ENCODE measurements at places on chromosomes 16 and 17.

- no peak for DNase-seq
Measured at GRCh38 chr16:85520853-85521521, 92.1 kb upstream of the GSE1 start.

GRCh38 chr16:11602321-11602720 lies 15.6 kb upstream of the LITAF start:
- no peak for DNase-seq

- DNase-seq = no peak
Measured at GRCh38 chr17:12463102-12463501, 202.6 kb upstream of the MYOCD start.

DNA sequence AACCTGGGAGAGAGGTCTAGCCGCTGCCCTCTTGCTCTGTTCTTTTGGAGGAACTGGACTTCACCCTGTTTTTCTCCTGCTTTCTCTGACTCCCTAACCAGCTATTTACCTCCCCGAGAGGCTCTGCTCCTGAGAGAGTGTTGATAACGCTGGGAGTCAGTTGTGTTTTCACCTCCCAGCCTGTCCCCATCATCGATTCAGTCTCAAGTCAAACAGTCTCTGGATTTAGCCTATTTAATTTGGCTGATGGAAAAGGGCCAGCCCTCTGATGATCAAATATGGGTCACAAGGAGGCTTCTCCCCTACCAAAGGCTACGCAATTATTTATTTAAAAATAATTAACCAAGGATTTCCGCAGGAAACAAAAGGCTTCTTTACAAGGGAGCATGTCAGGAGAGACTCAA lies 31.8 kb downstream of the HNF1B start:
- no peak for DNase-seq

DNA sequence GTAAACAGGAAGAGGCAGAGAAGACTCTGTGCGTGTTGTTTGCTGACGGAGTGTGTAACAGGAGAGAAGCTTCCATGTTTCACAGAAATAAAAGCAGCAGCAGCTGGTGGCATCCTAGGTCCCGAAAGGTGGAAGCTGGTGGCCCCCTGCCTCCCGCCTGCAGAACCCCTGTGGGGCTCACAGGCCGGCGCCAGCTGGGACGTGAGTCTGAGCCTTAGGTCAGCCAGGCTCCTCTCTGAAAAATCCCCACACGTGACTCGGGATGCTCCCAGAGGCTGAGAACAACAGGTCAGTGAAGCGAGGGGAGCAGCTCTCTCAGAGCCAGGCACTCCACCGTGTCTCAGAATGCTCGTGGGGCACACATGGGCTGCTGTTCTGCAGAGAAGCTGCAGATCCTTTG lies 27.4 kb downstream of the TMEM204 start:
- no peak for DNase-seq

DNA sequence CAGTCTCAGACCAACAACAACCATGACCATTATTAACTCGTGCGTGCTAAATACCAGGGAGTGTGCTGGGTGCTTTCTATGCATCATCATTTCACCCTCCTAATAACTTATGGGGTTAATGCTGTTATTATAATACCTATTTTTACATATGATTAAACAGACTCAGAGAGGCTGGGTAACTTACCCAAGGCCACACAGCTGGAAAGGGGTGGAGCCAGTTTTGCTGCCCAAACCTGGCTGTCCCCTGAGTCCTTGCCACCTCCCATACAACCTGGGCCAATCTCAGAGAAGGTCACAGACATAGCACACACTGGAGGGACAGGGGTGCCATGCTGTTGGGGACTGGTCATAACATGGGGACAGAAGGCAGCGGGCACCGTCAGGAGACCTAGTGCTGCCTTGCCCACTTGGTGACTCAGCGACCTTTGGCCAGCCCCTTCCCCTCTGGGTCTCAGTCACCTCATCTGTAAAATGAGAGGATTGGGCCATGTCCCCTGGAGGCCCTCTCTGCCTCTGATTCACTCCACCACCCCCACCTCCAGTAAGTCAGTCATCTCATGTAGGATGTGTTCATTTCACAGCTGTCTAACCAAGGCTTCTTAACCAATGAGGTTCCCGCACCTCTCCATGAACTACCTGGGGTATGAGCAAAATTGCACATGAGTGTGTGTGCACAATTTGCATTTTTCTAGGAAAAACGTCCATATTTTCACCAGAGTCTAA lies 11.4 kb upstream of the FADS6 start:
- no peak for DNase-seq

DNA sequence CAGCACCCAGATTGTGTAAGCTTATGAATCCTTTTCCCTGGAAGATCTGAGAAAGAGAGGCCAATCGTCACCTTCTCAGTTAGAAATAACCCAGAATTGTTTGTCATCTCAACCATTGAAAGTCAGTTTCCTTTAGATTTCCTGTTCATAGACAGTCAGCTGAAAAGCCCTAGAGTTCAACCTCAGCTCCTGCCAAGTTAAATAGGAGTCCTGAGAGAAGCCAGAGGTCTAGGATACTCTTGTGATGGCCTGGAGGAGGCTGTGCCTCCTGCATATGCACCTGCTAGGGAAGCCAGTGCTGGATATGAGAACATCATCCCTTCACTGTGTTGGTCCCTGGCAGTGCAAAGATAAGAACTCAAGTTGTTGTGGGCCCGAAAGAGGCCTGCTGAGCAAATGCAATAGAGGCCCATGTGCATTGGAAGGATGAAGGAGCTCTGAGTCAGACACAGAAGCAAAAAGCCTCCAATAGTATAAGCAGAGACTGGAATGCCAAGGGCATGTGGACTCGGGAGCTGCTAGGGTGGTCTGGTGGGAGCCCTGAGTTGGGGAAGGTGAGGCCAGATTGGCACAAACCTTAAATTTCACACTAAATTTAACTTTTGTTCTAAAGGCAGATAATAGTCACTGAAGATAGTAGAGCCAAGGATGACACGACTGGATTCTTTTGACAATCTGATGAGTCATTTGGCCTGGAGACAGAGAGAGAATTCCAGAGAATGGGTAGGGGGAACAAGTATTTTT lies 520.9 kb upstream of the CDH5 start:
- no peak for DNase-seq

- DNase-seq = no peak
Measured at GRCh38 chr16:2174396-2175131, 19.0 kb downstream of the TRAF7 start.

DNA sequence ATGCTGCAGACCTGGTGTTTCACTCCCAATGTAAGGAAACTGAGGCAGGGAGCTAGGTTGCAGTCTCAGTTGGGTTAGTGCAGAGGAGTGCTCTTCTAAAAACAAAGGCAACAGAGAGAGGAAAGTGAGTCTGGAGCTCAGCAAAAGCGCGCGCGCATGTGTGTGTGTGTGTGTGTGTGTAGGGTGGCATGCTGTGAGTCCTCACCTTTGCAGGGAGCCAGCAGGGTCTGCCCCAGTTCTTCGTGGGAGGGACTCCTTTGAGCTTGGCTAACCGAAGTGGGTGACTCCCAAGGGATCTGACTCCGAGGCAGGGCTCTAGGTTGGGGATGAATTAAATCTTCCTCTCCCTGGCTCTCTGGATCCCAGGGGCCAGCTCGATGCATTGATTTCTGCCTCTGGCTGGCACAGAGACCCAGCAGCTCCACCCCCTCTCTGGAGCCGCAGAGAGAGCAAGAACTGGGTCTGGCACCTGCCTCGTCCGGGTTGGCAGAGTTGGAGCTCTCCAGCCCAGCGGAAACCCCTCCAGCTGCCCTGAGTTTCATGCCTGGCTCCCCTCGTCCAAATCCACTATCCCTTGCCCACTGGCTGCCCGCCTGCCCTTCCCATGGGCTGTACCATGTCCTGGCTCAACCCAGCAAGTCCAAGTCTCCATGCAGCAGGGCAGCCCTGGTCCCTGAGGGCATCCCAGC lies 1.3 kb upstream of the BTBD17 start:
- DNase-seq = peak; percentile 65

DNA sequence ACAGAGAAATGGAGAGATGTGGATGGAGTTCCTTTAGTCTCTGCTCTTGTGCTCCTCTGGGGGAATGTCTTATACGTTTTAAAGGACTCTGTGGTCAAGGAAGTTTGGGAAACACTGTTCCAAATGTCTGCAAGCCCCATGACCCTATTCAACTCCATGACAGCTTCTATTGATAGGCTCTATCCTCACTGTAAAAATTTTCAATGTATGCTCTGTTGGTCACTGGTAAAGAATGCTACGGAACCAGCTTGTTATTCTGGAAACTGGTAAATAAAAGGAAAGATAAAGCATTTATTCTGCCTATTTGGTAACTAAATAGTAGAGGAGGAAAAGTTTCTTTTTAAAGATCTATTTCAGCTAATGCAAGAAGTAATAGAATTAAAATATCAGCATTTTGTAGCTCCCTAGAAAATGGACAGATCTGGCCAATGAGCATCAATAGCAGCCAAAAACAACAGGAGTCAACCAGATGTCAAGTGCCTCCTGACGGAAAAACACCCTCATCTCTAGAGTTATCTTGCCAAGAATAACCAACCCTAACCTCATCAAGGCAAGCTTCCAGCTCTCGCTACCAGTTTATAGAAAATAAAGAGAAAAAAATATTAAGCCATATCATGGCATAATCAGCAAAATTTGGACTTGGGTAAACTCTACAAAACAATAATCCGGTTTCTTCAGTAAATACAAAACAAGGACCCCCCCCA lies 16.1 kb downstream of the GDE1 start:
- DNase-seq = no peak

DNA sequence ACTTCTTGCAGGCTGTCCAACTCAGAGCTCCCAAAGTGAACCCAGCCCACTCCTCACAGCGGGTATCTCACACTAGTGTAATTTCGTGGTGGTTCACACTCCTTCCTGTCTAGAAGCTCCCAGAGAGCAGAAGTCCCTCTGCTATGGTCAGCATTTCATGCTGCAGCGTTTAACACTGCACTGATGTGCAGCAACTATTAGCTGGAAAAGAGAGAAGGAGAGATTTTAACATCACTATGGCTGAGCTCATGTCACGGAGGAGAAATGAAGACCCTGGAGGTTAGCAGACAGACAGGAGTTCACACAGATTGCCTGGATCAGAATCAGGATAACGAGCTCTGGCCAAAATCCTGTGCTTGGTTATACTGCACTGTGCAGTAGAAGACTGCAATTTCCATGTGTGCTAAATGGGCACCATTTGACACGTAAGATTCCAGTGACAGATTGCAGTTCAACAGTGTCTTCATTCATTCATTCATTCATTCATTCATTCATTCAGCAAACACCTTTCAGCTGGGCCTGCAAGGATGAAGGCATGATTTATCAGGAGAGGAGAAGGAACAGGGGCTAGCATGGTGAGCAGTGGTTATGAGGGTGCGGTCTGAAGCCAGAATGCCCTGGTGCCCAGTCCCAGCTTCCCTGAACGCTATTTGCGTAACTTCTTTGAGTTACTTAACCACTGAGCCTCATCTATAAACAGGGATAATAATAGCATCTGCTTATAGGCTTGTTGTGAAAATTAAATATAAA lies 5.3 kb upstream of the CCL1 start:
- no peak for DNase-seq

DNA sequence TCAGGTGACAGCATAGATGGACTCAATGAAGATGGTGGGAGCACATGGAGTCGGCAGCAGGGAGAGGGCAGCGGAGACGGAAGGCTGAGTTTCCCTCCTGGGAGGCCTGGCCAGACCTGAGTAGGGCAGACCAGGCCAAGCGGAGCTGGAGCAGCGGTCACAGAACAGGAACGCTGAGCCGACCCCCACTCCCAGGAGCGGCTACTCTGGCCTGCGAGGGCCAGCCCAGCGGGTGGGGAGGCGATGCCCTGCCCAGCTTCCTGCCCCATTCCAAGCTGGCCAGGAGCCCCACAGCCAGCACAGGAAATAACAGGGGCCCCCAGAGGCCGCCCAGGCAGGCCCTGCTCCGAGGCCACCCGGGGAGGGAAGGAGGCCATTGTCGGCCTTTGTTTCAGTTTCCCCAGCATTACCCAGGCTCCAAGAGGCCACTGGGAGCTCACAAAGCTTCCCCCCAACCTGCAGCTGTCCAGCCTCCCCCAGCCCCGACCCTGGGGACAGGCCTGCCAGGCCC lies 79.8 kb downstream of the ZNF423 start:
- no peak for DNase-seq

GRCh38 chr17:47739150-47739549 lies 6.1 kb downstream of the TBX21 start:
- no peak for DNase-seq

- no peak for DNase-seq
Measured at GRCh38 chr17:17474341-17474740, 2.5 kb upstream of the MED9 start.

DNA sequence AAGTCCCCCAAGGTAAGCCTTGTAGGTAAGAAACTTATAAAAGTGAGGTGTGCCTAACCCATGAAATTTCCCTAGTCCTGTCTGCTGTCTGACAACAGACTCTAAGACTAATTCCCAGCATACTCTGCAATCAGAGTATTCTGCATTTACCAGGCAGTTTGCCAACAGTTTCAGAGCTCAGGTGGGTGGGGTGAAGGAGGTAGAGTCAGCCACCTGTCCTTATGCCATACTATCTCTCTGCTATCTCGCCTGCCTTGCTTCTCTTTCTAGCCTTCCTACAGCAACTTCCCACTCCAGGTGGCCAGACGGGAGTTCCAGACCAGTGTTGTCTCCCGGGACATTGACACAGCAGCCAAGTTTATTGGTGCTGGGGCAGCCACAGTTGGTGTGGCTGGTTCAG lies 2.3 kb downstream of the ATP5MC1 start:
- DNase-seq = no peak

DNA sequence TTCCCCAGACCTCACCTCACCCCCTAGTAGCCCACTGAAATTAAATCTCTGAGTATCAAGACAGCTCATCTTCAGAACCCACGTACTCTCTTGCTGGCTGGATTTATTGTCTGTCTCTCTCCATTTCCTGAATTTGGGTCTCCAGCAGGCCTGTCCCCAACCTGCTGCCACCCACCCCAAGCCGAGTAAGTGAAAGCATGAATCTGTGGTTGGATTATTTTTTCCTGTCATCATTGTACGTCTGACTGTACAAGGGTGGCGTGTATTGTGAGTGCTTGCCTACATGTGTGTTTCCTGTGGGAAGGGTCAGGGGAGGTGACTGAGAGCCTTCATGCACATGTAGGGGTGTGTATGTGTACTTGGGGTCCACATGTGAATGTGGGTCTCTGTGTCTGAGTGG lies 5.4 kb downstream of the TNP2 start:
- no peak for DNase-seq

GRCh38 chr17:46822388-46822921 lies 4.0 kb upstream of the WNT3 start:
- DNase-seq = no peak

Measured in Ammon's horn (tissue), 1 donor.